ENCODE measurements at places on chromosomes 2 and 18. TPM values are rescaled to one million over a fixed set of nuclear protein-coding genes. Genes with fewer than 3 reads are reported as not detected.

The HNMT gene
- 7.3 TPM for total RNA-seq

The LIMS1 gene
- 185 TPM for total RNA-seq

DNA sequence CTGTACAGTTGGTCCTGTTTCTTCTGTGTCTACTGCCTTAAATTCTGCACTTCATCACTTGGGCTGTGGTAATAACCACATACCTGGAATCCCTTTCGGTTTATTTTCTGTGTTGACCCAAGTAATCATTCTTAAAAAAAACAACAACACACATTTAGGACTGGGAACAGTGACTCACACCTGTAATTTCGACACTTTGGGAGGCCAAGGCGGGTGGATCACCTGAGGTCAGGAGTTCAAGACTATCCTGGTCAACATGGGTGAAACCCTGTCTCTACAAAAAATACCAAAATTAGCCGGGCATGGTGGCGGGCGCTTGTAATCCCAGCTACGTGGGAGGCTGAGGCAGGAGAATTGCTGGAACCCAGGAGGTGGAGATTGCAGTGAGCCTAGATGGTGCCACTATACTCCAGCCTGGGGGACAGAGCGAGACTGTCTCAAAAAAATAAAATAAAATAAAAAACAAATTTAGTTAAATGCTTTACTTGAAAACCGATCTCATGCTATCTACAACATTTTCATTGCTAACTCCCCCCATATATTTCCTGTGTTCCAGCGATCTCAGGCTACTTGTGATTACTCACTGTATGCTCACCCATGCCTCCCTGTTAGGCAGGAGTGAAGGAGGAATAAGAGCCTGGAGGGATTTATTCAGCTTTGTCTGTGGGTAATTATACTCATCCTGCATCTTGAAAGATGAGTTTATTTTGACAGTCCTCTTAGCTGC lies 18.2 kb downstream of the ACSL3 start:
- no peak for DNase-seq

DNA sequence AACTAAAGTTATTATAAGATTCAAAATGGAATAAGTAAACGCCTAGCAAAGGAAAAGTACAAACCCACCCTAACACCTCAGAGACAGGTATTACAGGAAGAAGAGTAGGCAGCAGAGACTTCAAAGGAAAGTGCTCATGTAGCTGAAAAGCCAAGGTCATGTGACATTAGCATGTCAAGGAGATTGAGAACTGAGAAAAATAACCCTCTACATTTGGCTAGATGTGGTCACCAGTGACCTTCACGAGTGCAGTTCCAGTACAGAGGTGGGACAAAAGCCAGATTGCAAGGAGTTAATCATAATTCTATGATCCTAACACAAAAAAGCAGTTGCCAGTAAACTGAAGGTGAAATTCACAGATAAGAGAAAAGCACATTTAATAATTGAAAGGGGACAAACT lies 252.7 kb downstream of the ZEB2 start:
- DNase-seq, result no peak
